Activated CD8-positive, alpha-beta T cell treated with anti-CD3 and anti-CD28 coated beads, Interleukin-2, amount 10 ng/mL, durations not matched to agents 7 days and 5 days (primary cell): ENCODE measurements at places on chromosomes 1 and 21. TPM values are rescaled to one million over a fixed set of nuclear protein-coding genes. Genes with fewer than 3 reads are reported as not detected.

Gene DYNLT5
- not detected for total RNA-seq

Gene MTX1
- 43.0 TPM for total RNA-seq

Gene CADM3
- total RNA-seq = not detected

Gene TAL1
- total RNA-seq = not detected

GRCh38 chr1:67162954-67163353 is 3.3 kb upstream of the IL23R start:
- peak; percentile 54 for DNase-seq

- DNase-seq = no peak
Observed at GRCh38 chr1:34618381-34618780, 136.5 kb upstream of the GJB5 start.

GRCh38 chr1:38000529-38001455 is 4.5 kb downstream of the FHL3 start:
- no peak for DNase-seq

DNA sequence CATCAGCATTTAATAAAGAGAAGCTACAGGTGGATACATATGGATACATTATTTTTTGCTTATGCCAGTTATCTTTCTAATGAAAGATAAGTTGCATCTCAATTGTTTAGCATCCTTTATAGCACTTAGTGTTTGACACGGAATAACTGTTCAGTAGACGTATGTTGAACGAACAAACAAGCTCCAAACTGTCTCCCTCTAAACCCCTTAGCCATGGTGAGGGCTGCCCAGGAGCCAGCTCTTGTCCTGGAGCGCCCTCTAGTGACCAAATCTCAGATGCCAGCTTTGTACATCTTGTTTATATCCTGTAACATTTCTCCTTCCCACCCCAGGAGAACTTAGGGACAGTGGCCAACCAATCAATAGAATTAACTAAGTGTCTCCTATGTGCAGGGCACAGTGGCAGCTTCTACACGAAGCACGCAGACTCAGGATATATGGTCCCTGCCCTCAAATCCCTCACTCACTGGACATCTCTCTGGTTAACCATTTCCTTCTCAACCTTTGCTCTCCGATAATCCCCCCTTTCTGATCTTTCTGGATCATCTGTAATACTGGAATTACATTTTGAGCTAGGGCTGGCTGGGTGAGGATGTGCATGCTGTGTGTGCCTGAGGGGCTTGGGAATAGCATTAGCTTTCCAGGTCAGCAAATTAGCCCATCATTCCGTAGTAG is 22.9 kb downstream of the KCNA10 start:
- DNase-seq = peak; percentile 88
